ENCODE measurements at places on chromosomes 1 and 21. TPM values are rescaled to one million over a fixed set of nuclear protein-coding genes. Genes with fewer than 3 reads are reported as not detected.

GRCh38 chr1:42350086-42350485, 15.1 kb upstream of the FOXJ3 start:
- DNase-seq, result no peak
- no peak overlapping the region for H3K4me3 ChIP-seq
- no peaks in the 10 kb centered on the region for H3K36me3 ChIP-seq
- H3K4me1 ChIP-seq, result no peaks in the 10 kb centered on the region

DNA sequence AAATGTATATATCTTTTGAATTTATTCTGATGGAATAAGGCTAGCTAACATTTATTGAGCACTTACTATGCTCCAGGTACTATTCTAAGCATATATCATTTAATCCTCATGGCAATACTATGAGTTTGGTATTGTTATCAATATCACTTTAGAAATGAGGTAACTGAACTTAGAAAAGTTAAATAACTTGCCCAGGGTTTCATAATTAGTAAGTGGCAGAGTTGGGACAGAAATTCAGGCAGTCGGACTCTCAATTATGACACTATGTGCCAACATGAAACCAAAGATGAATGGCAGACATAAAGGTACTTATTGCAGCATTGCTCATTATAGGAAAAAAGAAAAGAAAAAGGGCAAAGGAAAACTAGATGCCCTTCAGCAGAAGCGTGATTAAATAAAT, 48.2 kb downstream of the RAB3GAP2 start:
- H3K4me1 ChIP-seq, result no peaks in the 10 kb centered on the region
- DNase-seq, result no peak
- H3K36me3 ChIP-seq, result no peaks in the 10 kb centered on the region
- H3K27me3 ChIP-seq, result no peaks in the 10 kb centered on the region
- H3K27ac ChIP-seq, result no peak overlapping the region

GRCh38 chr1:29177022-29177705, 4.5 kb downstream of the SRSF4 start:
- no peaks in the 10 kb centered on the region for H3K27me3 ChIP-seq
- no peak overlapping the region for H3K27ac ChIP-seq
- H3K4me1 ChIP-seq, result peaks cover 8% of the 10 kb centered on the region
- H3K4me3 ChIP-seq, result no peak overlapping the region
- DNase-seq, result no peak

DNA sequence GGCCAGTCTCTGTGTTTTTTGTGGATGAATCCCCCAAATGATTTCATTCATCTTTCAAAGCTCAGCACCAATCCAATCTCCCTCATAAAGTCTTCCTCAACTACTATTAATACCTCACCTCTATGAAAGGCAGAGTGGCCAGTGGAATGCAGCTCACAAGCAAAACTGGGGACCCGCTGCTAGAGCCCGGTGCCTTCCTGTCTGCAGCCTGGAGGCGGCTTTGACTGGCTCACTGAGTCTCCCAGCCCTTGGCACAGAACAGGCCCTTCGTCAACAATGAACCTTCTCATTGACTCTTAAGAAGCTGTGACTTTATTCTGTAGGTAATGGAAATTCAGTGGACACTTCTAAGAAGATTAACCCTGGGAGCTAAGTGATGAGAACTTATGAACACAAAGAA, 86.8 kb upstream of the RAB4A start:
- no peak overlapping the region for H3K27ac ChIP-seq
- no peaks in the 10 kb centered on the region for H3K27me3 ChIP-seq
- no peak for DNase-seq
- H3K4me3 ChIP-seq, result no peak overlapping the region
- H3K4me1 ChIP-seq, result no peaks in the 10 kb centered on the region
- no peaks in the 10 kb centered on the region for H3K36me3 ChIP-seq

DNA sequence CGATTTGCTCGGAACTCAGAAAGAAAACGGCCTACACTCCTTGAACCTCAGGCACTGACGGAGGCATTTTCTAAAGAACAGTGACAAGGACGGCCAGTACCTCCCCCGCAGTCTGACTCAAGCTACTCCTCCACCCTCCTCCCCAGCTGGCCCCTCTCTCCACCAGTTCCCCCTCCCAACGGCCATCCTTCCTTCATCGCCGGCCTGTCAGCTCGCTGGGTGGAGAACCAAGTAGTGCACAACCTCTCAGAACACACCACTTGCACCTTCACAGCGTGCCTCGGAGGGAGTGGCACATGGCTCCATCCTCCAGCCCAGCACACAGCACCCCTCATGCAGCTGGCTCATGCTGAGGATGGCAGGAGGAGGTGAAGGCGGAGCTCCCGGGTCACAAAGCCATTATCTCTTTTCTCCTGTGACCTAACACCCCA, 58.8 kb downstream of the TOR1AIP2 start:
- H3K36me3 ChIP-seq, result peaks cover 3% of the 10 kb centered on the region
- H3K27ac ChIP-seq, result no peak overlapping the region
- DNase-seq, result no peak
- H3K4me3 ChIP-seq, result no peak overlapping the region
- peaks cover 39% of the 10 kb centered on the region for H3K4me1 ChIP-seq

DNA sequence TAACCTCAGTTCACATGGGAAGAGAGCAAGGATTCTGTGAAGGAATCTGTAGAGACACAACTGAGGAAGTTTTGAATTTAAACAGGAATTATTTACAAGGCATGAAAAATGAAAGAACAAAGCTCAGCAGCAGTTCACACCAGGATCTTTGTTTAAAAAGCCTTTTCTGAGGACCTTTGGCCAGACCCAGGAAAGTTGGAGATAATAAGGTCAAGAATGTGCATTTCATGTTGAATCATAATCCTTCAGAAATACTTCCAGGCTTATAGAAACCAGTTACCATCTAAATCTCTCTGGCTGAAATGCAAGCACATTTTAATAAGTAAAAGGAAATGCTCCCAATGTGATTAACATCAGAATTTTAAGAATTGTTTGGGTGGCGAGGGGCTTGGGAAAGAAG, 2.7 kb downstream of the CLIC6 start:
- H3K4me3 ChIP-seq, result no peak overlapping the region
- no peak for DNase-seq
- H3K27me3 ChIP-seq, result peaks cover 61% of the 10 kb centered on the region
- H3K36me3 ChIP-seq, result no peaks in the 10 kb centered on the region
- no peak overlapping the region for H3K27ac ChIP-seq

DNA sequence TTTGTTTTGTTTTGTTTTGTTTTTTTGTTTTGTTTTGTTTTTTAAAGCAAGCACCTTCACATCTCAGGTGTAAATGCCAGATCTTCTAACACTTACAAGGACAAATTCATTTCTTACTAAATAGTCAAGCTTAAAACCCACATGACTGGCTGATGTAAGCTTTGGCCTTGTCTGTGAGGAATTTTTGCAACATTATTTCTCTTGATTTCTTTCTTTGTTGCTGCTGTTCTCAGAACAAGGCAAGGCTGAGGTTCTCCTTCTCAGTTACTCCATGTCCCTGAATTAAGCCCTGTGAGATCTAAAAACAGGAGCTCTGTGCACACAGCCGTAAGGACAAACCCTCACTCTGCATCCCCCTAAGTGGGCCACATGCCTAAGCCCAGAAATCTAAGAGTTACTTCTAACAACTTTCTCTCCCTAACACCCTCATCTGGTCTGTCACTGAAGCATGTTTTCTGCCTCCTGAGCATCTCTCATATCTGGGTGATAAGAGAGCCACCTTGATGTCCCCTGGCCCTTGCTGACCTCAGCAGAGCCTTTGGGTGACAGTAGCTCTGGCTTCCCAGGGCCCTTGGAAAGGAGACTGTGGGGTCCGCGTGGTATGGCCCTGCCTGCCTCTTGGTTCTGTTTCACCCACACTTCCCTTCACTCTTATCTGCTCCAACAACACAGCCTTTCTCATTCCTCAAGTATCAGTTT, 81.2 kb upstream of the HOOK1 start:
- H3K4me3 ChIP-seq, result no peak overlapping the region
- no peaks in the 10 kb centered on the region for H3K36me3 ChIP-seq
- H3K27me3 ChIP-seq, result no peaks in the 10 kb centered on the region
- peaks cover 7% of the 10 kb centered on the region for H3K4me1 ChIP-seq
- no peak overlapping the region for H3K27ac ChIP-seq

DNA sequence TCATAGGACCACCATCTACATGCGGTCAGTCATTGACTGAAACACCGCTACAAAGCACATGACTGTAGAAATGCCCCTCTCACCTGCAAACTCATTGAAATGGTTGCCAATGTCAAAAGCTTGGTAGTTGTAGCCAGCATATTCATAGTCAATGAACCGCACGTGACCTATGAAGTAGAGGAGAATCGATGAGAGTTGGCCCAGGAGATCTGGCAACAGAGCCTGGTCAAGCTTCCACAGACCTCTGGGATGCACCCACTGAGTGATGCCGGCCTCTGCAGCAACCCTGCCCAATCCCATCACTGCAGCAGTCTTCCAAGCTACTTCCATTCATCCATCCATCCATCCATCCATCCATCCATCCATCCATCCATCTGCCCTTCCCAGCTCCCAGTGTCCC, 11.9 kb downstream of the ETNK2 start:
- peaks cover 51% of the 10 kb centered on the region for H3K36me3 ChIP-seq
- H3K27ac ChIP-seq, result no peak overlapping the region
- no peaks in the 10 kb centered on the region for H3K4me1 ChIP-seq
- H3K27me3 ChIP-seq, result no peaks in the 10 kb centered on the region

DNA sequence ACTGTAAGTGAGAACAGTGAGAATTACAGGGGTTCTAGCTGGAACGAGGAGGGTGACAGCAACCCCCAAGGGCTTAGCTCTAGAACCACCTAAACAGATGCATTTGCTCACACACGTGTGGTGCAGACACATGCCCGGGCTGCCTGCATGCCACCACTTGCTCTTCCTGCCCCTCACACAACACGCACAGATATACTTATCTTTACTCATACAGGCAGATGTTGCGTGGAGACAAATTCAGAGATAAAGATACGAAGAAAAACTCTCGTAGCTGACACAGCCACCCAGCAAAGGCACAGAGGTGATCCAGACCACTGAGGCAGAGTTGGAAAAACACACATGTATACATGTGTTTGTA, 13.5 kb downstream of the VANGL1 start:
- H3K4me1 ChIP-seq, result peaks cover 15% of the 10 kb centered on the region
- no peak for DNase-seq
- H3K27ac ChIP-seq, result no peak overlapping the region
- H3K4me3 ChIP-seq, result no peak overlapping the region
- peaks cover 2% of the 10 kb centered on the region for H3K36me3 ChIP-seq
- no peaks in the 10 kb centered on the region for H3K27me3 ChIP-seq

DNA sequence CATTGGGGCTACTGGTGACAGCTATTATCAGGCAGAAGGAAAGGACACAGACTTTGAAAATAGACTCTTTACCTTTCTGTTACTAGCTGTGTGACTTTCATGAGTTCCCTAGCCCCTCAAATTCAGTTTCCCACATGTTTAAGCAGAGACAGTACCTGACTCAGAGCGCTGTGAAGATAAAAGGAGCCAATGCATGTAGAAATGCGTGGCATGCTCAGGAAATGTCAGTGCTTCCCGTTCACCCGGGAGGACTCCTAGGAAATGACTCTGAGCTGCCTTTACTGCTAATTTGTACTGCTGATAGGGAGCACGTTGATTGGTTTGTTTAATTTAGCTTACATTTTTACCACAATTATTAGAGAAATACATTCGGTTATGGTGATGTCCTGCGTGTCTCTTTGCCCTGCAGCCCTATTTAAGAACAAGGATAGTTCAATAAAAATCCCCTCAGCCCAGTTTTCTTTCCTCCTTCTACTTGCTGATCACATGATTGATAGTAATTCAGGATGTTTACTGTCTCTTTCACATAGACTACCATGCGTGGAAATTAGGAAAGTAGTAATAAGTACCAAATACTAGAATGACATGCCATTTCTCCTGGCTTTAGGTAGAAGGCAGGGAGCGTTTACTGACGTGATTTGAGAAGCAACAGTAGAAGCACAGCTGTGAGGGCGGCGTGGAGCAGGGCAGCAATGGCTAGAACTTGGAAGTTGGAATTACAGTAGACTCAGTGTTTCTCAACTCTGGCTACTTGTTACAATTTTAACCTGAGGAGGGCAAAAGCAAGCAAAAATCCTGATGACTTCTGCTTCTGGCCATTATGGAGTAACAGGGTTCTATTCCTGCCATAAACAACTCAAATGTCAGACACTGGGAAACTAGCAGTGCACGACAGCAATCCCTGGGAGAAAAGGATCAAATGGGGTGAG, 15.9 kb downstream of the PDIK1L start:
- H3K27me3 ChIP-seq, result no peaks in the 10 kb centered on the region
- no peaks in the 10 kb centered on the region for H3K36me3 ChIP-seq
- no peaks in the 10 kb centered on the region for H3K4me1 ChIP-seq

DNA sequence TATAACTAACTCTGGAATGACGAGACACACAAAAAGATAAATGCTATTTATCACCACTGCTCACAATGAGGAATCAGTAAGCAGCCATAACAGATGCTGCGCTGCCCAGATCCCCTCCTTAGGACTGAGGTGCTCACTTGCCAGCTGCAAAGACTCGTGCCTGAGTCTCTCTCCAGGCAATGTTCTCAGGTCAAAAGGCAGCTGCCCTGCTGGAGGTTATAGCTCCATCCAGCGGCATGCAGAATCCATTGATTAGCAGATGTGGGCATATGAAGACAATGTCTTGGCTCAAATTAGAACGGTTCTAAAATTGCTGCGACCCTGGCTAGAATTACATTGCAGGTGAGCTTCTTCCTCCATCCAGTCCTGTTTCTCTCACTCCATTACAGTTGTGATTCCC, 328.2 kb upstream of the CHRM3 start:
- H3K4me3 ChIP-seq, result no peak overlapping the region
- DNase-seq, result no peak
- H3K36me3 ChIP-seq, result no peaks in the 10 kb centered on the region

- no peaks in the 10 kb centered on the region for H3K27me3 ChIP-seq
- no peak for DNase-seq
- H3K4me1 ChIP-seq, result no peaks in the 10 kb centered on the region
- H3K4me3 ChIP-seq, result no peak overlapping the region
- no peak overlapping the region for H3K27ac ChIP-seq
Observed at GRCh38 chr1:177585302-177586220, 384.3 kb downstream of the SEC16B start.

GRCh38 chr1:110319332-110320167, 19.6 kb upstream of the RBM15 start:
- H3K4me1 ChIP-seq, result no peaks in the 10 kb centered on the region
- no peak overlapping the region for H3K27ac ChIP-seq
- H3K4me3 ChIP-seq, result no peak overlapping the region
- H3K27me3 ChIP-seq, result no peaks in the 10 kb centered on the region

DNA sequence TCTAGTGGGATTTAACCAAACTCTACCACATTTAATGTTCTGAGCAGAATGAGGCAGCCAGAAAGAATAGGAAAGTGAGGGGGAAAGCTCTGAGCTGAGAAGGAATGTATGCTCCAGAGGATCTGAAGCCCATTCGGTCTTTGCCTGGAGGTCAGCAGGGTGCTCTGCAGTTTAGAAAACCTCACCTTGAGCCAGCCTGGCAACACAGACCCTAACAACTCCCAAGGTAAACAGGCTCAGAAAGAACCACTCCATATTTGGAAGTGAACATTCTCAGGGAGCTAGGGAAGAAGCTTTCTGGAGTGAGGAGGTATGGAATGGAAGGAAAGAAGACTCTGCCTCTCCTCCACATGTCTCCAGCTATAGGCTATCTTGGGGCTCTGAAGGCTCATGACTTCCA, 398.8 kb downstream of the SEC16B start:
- no peak overlapping the region for H3K4me3 ChIP-seq
- H3K27ac ChIP-seq, result no peak overlapping the region
- H3K27me3 ChIP-seq, result no peaks in the 10 kb centered on the region
- no peaks in the 10 kb centered on the region for H3K4me1 ChIP-seq

GRCh38 chr1:163875200-163875926, 553.6 kb downstream of the NUF2 start:
- DNase-seq, result peak; percentile 24
- no peaks in the 10 kb centered on the region for H3K27me3 ChIP-seq
- no peaks in the 10 kb centered on the region for H3K36me3 ChIP-seq
- no peak overlapping the region for H3K4me3 ChIP-seq

Gene OR2T33
- total RNA-seq, result not detected

Gene CHIA
- total RNA-seq, result not detected

Gene MTX1
- 15.8 TPM for total RNA-seq

Gene TBX15
- total RNA-seq, result 30.6 TPM

Gene LRRC8D
- total RNA-seq, result 29.3 TPM

Gene CD247
- total RNA-seq, result 1.3 TPM

Gene GNG12
- 61.3 TPM for total RNA-seq
